Stimulated activated CD8-positive, alpha-beta memory T cell treated with anti-CD3 and anti-CD28 coated beads, Interleukin-4, amount 100 ng/mL, for 1 hour (primary cell): ENCODE measurements at places on chromosomes 4 and X.

DNA sequence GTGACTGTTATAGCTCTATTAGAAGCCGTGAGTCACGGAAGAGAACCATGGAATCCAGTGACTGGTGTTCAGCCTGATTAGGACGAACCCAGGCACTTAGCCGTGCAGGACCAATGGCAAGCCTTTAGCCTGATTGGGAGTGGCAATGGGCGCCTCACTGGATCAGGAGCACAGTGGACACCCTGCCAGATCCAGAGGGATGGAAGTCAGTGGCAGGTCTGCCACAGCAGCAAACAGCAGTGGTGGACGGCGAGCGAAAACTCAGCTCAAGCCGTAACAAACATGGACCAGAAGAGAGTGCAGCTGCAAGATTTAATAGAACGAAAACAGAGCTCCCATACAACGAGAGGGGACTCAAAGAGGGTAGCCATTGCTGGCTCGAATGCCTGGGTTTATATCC lies 1326.5 kb downstream of the ADGRL3 start:
- no peak for DNase-seq

DNA sequence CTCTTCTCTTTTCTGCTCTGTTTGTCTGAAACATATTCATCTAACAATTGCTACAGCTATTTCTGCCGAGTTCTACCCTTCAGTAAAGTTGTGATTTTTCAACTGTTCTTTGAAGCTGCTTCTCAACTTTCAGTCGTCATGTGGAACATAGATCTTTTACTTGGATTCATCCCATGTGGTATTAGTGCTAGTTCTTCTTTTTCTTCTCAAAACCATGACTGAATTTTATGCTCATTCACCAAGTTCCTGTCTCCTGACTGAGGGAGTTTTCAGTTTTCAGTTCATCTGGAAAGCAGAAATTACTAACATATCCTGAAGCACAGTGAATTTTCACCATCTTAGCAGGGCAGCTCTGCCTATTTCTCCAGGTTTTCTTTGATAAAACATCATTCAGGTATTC lies 12.1 kb downstream of the ACSL4 start:
- no peak for DNase-seq

DNA sequence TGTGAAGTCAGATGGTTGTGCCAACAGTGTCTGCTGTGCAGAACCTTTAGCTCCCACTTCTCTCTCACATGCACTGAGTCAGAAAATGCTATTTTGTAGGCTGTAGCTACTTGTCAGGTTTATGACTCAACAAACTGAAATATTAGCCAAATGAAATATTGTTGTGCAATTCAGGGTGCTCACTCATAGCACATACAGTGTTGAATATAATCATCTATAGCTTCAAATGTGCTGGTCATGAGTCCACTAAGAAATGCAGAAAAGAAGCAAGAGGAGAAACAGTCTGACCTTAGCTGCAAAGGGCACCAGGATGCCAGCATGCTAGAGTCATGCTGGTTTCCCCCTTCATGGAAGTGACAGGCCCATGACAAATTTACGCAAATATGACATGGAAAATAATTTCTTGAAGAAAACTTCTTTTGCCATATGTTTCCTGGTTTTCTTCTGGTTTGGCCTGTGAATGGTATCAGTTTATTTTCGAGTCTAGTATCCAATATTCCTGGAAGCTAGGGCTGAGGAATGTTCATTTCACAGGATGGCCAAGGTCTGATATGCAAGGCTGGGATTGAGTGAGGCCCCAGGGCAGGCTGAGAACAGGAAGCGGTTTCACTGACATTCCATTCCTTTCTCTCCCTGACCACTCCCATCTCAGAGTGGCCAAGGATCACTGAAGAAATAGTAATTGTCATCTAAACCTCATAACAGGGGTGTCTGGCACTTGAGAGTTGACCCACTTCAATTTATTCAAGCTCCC lies 10.3 kb upstream of the CXCL2 start:
- DNase-seq: no peak

DNA sequence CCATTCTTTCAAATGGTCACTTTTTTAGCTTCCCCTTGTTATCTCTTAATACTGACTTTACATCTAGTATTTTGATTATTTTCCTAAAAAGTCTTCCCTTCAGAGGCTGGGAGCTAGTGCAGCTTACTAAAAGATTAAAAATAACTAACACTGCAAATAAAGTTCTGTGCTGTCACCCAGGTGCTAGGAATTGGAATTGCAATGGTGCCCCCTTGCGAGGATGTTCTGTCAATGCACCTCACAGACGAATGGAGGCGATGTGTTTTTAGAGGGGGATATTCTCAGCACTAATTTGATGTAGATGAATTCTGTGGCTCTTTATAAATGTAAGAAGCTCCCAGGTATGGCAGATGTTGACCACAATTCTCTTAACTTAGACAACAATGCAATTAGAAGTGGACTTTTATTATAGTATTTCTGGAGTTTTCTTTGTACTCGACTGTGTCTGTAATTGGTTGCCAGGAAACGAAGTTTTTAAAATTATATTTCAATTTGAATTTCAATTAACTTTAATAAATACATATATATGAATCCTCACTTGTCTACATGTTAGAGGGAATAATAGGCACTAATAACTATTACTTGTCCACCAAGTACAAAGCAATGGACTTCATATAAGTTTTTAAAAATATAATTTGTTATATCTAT lies 22.0 kb upstream of the SMIM31 start:
- no peak for DNase-seq

DNA sequence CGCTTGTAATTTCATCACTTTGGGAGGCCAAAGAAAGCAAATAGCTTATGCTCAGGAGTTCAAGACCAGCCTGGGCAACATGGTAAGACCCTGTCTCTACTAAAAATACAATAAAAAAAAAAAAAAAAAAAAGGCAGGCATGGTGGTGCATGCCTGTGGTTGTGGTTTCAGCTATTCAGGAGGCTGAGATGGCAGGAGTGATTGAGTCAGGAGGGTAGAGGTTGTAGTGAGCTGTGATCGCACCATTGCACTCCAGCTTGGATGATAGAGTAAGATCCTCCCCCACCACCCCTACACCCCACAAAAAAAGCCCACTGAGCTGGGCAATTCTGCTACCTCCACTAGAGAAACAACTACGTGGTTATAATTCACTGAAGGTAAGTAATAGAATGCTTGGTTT lies 118.8 kb upstream of the PCDH18 start:
- DNase-seq: no peak

GRCh38 chr4:65798498-65799127 lies 128.3 kb upstream of the EPHA5 start:
- DNase-seq: no peak

DNA sequence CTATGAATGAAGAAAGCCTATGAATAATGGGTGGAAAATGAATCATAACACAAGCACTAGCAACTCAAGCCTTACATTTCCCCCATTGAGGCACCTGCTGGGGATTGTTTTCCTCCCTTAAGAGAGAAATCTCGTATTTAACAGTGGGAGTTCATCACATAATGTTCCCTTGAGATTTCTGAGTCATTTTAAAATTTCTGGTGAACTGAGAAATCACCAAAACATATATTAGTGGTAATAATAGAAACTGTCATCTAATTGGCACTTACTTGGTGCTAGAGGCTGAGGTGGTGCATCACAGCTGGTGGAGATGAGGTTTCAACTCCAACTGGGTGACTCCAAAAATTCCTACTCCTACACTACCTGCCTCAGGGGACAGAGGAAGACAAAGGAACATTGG lies 561.3 kb upstream of the LCORL start:
- no peak for DNase-seq

DNA sequence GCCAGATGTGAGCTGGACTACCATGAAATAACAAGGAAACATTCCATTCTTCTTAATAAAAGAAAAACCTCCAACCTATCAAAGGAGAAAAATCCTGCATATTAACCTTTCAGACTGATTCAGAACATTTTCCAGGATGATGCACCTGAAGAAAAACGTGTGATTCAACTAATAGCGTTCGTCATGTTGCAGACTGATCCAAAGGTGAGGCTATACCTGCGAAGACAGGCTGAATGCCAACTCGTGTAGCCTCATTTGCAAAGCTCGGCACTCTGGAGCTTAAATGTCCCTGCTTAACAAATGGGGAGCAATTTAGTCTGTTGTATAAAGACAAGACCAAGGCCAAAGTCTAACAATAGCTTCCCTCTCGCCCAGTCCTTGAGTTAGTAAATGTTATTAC lies 172.0 kb upstream of the NOCT start:
- DNase-seq: no peak

- DNase-seq: no peak
Observed at GRCh38 chr4:7115557-7116340, 47.9 kb upstream of the GRPEL1 start.

DNA sequence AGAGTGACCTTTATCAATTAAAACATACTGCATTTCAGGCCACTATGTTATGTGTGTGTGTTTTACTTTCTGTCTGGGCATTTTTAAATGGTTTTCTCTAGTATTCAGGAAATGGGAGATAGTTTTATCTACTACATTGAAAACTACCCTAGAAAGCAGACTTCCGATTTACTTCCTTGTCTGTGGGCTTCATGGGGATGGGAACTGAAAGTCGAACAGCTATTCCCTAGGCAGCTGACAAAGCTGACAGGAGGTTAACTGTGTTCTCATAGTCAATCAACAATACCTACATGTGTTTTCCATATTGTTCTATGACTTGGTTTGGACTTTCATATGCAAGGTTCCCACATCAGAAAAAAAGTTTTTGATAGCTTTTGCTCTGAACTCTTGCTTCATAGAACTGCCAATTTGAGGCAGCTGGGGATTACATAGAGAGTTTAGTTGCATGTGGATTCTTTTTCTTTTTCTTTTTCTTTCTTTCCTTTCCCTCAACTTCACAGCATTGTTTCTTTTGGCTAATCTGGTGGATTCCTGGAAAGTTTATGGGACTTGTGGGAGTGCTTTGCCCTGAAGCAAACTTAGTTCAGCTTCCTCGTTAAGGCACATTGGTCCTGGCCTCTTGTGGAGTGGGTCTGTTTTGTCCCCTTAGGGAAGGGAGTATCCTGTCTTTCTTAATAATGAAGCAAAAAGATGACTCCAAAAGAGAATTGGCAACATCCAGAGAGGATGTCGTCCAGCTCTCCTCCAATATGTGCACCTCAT lies 327.1 kb upstream of the GIMD1 start:
- no peak for DNase-seq

GRCh38 chr4:88429401-88429800 lies 27.5 kb upstream of the HERC5 start:
- DNase-seq: no peak

DNA sequence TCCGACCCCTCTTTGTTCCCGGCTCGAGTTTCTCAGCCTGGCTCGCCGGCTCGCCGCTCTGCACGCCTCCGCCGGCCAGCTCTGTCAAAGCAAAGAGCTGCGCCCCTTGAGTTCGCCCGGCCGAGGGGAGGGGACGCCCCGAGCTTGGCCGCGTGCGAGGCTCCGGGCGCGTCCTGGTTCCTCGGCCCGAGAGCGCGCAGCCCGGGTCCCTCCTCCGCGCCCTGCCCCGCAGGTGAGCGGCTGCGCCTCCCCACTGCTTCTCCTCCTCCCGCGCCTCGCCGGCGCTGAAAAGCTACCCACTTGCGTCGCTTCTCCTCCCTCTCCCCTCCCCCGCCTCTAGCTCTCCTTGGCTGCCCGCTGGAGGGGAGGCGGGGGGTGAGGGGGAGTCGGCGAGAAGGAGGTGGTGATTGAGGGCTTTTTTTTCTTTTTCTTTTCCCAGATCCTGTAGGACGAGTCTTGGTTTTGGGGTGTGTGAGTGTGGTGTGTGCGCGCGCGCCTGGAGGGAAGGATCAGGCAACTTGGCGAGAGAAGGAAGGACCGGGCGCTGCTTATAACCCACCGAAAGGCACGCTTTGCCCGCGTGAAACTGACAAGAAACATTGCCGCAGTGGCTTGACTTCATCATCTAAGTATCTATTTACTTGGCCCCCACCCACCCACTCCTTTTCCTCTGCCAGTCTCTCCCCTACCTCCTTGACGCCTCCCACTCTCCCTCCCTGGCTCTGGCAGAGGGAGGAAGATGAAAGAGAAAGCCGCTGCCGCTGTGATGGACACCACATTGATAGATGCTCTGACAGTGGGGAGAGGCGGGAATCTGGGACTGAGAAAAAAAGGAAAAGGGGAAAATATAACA lies at the start of gene LEF1:
Gene LEF1, minus strand, starts transcription at position 262 of the 853 bp plus-strand sequence. CDS start 1,165 bp downstream, outside the sequence.
- no peak for DNase-seq

- no peak for DNase-seq
Observed at GRCh38 chr4:185235843-185236503, 26.6 kb downstream of the SNX25 start.

DNA sequence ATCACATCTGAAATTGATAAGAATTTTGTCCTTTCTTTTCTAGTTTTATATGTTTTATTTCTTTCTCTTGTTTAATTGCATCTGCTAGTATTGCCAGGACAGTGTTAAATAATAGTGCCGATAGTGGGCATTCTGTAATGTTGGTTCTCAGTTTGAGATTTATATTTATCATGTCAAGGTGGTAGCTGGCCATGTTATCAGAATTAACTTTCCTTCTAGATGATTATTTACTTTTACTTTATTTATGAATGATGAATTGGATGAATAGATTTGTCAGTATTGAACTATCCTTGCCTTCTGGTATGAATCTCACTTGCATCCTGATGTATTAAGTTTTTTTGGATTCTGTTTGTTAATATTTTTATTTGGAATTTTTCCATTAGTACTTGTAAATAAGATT lies 42.7 kb downstream of the METAP1 start:
- DNase-seq: no peak

DNA sequence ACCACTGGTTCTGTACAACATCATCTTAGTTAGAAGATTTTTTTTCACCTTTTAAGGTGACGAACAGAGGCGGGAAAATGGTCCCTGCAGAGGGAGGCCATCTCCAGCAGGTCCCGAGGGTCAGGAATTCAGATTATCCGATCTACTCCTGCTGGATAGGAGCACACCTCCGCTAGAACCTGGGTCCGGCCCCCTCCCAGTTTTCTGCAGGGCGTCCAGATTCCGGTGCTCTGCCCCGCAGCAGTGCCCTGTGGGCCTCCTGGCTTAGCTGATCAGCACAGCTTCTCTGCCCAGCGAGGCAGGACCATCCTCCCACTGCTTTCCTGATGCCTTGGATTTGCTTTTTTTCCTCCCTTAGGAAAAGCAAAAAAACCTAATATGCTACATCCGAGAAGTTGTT lies 2.3 kb downstream of the TBL1X start:
- DNase-seq: no peak

DNA sequence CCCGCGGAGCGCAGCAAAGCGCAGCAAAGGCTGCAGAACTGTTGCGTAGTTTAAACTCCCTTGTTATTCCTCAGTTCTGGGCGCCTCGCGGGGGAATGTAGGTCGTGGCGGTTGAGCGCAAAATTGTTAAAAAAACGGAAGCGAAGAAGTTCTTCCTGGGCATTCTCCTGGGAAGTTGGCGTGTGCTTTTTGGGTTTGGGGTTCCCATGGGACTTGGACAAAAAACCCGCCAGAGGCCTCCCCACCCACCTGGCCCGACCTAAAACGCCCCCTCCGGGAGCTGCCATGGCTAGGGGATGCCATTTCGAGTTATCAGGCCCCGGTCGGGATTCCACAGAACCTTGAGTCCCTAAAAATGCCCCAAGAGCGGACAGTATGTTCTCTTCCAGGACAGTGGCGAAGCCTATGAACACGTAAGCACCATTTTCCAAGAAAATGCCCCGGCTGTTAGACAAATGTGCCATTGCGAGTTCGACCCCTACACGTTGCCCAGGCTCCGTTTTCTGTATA lies 8.9 kb downstream of the ZIC3 start:
- DNase-seq: no peak

GRCh38 chr4:167986044-167986443 lies 106.3 kb upstream of the ANXA10 start:
- DNase-seq: no peak

GRCh38 chr4:67130411-67130810 lies 414.9 kb downstream of the CENPC start:
- DNase-seq: no peak
